ENCODE measurements at places on chromosomes 1 and 21. TPM values are rescaled to one million over a fixed set of nuclear protein-coding genes. Genes with fewer than 3 reads are reported as not detected.

DNA sequence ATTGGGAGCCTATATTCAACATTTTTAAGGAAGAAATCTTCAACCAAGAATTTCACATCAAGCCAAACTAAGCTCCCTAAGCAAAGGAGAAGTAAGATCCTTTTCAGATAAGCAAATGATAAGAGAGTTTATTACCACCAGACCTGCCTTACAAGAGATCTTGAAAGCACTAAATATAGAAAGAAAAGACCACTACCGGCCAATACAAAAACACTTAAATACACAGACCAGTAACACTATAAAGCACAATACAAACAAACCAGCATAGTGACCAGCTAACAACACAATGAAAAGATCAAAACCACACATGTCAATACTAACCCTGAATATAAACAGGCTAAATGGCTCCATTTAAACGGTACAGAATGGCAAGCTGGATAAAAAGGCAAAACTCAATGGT, 165.4 kb downstream of the MRPL39 start:
- H3K36me3 ChIP-seq: no peaks in the 10 kb centered on the region
- DNase-seq: no peak
- no peak overlapping the region for H3K4me3 ChIP-seq

DNA sequence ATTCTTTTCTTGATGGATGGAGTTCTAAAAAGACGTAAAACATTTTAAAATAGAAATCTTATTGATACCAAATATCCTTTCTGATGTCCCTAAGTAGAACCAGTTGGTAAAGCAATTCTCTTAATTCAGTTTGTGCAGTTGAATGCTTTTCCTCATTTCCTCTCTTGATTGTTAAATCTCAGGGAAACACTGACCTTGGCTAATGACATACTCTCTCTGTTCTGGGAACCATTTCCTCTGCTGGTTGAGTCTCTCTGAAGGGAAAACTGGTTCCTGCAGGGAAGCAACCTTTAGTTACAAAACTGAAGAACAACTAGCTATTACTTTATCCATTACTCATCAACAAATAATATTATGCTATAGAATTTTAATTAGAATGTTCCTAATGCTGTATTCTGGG, 36.7 kb downstream of the HLX start:
- no peak for DNase-seq
- no peak overlapping the region for H3K27ac ChIP-seq
- H3K27me3 ChIP-seq: no peaks in the 10 kb centered on the region
- H3K4me1 ChIP-seq: no peaks in the 10 kb centered on the region
- no peak overlapping the region for H3K4me3 ChIP-seq

DNA sequence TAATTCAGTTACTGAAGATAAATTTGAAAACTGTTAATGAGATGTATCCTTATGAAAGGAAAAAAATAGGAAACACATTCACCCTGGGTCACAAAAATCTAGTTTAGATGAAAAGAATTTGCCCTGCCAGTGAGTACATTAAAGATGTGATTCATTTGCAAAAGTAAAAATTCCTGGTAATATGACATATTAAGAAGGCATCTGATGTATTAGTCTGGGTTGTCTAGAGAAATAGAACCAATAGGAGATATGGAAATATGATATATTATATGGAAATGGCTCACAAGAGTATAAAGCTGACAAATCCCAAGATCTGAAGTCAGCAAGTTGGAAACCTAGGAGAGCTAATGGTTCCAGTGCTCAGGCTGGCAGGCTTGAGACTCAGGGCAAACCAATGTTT, 153.8 kb downstream of the MRPL39 start:
- no peaks in the 10 kb centered on the region for H3K4me1 ChIP-seq
- no peaks in the 10 kb centered on the region for H3K27me3 ChIP-seq
- H3K36me3 ChIP-seq: no peaks in the 10 kb centered on the region
- DNase-seq: no peak
- no peak overlapping the region for H3K4me3 ChIP-seq

GRCh38 chr1:8317647-8318381, at the start of gene SLC45A1:
Gene SLC45A1 (plus strand): TSS chr1:8318114. CDS start chr1:8324330, 6,216 bp downstream.
- H3K36me3 ChIP-seq: no peaks in the 10 kb centered on the region
- peaks cover 3% of the 10 kb centered on the region for H3K4me1 ChIP-seq
- H3K27ac ChIP-seq: peak within 1 kb of the TSS; percentile 38
- DNase-seq: peak; percentile 70
- peak within 1 kb of the TSS; percentile 68 for H3K4me3 ChIP-seq

- DNase-seq: no peak
- no peaks in the 10 kb centered on the region for H3K36me3 ChIP-seq
- H3K27ac ChIP-seq: peak overlapping the region; percentile 95
- H3K4me3 ChIP-seq: peak overlapping the region; percentile 89
Observed at GRCh38 chr1:92960395-92961130, 699 bp downstream of the DIPK1A start.

DNA sequence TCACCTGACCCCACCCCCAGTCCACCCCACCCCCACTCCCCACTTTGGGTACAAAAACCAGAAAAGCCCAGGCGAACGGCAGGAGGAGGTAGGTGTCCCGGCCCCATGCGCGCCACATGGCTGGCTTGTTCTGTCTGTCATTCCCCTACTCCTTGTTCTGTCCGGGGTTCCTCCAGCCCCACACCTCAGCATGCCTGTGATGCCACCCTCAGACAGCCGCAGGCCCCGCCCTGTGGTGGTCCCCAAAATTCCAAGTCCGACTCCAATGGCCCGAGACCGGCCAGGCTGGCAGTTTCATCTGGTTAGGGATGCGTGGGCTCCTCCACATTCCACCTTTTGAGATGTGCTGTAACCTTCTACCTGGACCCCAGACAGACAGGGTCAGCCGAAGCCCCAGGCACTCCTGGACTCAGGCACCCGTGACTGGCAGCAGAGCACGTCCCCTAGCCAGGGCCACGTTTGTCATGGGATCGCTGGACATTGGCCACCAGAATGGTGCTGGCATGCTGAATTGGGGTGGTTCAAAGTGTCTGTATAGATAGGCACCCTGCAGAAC, 94.4 kb downstream of the WDR4 start:
- no peaks in the 10 kb centered on the region for H3K4me1 ChIP-seq
- no peak for DNase-seq
- no peaks in the 10 kb centered on the region for H3K27me3 ChIP-seq
- no peaks in the 10 kb centered on the region for H3K36me3 ChIP-seq
- no peak overlapping the region for H3K27ac ChIP-seq

DNA sequence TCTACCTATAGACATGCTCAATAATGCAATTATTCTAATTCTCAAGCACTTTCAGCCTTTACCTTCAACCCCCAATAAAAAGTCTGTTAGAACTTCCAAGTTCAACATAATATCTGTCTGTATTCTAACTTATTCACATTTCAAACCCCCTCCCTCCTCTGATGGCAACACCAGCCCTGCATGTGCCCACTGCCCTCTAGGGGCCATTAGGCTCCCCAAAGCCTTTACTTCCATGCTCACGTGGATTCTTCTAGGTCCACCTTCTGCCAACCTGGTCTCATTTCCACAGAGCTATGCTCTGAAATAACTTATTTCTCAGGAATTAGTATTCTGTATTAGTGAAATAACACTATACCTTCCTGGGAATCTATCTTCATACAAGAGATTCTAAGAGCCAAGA, 22.2 kb upstream of the KPRP start:
- DNase-seq: no peak
- no peaks in the 10 kb centered on the region for H3K27me3 ChIP-seq
- no peaks in the 10 kb centered on the region for H3K36me3 ChIP-seq
- no peak overlapping the region for H3K4me3 ChIP-seq
- H3K27ac ChIP-seq: no peak overlapping the region

DNA sequence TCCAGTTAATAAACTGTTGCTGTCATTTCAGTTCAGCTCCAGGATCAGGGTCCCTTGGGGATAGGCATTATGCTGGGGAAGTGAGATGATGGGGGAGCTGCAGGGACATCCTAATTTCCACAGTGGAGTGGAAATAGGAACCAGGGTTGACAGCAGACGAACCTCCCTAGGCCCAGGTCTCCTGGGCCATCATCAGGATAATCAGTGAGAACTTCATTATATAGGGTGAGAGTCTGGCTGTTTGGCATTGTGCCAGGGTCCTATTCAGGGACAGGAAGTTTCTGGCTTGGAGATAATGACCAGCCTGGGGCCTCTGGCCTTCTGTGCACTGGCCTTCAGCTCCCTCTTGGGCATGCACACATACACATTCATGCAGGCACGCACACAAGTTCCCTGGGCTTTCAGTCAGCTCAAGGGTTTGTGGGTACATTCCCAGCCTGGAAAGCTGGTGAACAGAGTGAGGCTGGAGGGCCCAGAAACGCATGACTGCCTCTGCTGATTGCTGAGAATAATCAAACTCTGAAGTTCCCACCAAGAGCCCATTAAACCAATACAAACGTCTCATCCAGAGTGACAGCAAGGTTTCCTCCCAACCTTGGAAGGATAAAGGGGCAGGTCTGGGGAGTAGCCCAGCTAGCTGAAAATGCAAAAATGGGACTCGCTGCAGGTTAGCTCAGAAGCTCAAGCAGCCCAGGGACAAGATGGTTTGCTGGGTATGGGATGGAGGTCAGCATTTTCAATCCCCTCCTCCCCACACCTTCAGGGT, 13.9 kb upstream of the LRIG2 start:
- no peaks in the 10 kb centered on the region for H3K27me3 ChIP-seq
- no peak overlapping the region for H3K27ac ChIP-seq
- DNase-seq: no peak
- no peaks in the 10 kb centered on the region for H3K4me1 ChIP-seq

GRCh38 chr1:3892748-3893147, 7.3 kb downstream of the C1orf174 start:
- H3K4me1 ChIP-seq: no peaks in the 10 kb centered on the region
- no peak for DNase-seq
- no peak overlapping the region for H3K27ac ChIP-seq
- no peaks in the 10 kb centered on the region for H3K27me3 ChIP-seq

The FCRL5 gene
- 5.2 TPM for total RNA-seq

The SEC22B gene
- 37.8 TPM for total RNA-seq

The UFC1 gene
- total RNA-seq: 90.3 TPM

The INSRR gene
- 0.15 TPM for total RNA-seq

The EIF2D gene
- 55.4 TPM for total RNA-seq

The CTSS gene
- 153 TPM for total RNA-seq

Measured in breast epithelium (tissue), 4 donors.